NCI-H510A treated with DMSO at 0.1 percent for 48 hours (cell line): ENCODE measurements at places on chromosomes 2 and 18.

DNA sequence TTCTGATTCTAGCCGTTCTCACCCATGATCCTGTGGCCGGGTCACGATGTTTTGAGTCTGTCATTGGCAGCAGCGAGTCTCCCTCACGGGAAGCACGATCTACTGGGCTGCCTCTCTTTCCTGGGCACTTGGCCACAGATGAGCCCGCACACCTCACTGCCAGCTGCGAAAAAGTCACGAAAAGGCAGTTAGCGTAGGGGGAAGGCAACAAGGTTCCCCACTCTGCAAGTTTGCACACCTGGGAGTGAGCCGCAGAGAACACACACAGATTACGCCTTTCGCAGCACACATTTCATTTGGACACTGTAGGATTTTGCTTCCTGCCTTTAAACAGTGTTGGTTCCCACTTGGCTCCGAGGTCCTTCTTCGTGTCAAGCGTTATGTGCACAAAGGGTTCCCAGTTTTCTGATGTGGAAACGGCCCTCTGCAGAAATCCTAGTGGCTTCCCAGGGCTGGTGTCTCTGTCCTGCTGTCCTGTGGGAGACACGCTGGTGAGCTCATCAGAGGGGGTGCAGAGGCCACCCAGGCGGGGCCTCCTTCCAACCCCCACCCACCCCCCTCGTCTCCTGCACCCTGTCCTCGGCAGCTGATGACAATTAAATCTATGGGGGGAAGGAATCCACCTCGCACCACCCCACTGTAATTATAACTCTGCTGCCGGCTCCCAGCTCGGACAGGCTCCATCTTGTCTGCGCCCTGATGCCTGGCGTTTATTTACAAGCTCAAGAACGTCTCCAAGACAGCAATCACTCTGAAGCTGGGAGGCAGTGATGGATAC, 157.3 kb upstream of the SALL3 start:
- DNase-seq = no peak

- peak; percentile 91 for DNase-seq
Observed at GRCh38 chr2:109260886-109261700, 132.1 kb downstream of the SH3RF3 start.

GRCh38 chr2:205564346-205565141, 117.8 kb upstream of the NRP2 start:
- no peak for DNase-seq

DNA sequence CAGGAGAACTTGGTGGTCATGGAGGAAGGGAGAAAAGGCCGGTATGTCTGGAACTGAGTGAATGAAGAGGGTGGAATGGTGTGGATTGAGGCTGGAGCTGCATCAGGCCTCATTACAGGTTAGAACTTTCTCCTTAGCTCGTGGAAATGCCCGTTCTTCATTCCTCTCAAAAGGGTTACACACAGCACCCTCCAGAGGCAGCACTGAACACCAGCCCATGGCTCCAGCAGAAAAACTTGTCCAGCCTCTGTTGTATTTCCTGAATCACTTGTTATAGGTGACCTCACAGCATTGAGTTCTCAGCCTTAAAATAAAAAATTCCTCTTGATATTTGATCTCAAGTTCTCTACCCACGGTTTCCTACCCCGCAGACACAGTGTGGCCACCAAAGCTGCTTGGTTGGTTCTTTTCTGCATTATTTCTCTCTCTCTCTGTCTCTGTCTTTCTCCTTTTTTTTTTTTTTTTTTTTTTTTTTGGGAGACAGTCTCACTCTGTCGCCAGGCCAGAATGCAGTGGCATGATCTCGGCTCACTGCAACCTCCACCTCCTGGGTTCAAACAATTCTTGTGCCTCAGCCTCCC, 89.6 kb downstream of the ITGB1BP1 start:
- peak; percentile 77 for DNase-seq

GRCh38 chr2:82636402-82637020, 1822.6 kb downstream of the SUCLG1 start:
- DNase-seq = no peak

DNA sequence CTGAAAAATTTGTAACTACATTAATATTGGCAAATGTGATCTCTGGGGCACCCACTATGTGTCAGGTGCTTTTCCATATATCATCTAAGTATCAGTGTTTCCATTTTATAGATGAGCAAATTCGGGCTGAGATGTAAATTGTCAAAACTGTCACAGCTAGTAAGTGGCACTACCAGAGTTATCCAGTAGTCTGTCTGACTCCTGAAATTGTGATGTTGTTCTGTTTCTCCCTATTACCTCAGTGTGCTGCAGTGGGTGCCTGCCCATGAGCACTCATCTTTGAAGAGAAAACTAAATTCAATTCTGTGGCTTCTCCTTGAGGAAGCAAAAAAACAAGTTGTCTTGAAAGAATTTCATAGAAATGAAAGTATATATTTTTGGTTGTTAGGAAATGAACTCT, 467.4 kb upstream of the FANCL start:
- no peak for DNase-seq

DNA sequence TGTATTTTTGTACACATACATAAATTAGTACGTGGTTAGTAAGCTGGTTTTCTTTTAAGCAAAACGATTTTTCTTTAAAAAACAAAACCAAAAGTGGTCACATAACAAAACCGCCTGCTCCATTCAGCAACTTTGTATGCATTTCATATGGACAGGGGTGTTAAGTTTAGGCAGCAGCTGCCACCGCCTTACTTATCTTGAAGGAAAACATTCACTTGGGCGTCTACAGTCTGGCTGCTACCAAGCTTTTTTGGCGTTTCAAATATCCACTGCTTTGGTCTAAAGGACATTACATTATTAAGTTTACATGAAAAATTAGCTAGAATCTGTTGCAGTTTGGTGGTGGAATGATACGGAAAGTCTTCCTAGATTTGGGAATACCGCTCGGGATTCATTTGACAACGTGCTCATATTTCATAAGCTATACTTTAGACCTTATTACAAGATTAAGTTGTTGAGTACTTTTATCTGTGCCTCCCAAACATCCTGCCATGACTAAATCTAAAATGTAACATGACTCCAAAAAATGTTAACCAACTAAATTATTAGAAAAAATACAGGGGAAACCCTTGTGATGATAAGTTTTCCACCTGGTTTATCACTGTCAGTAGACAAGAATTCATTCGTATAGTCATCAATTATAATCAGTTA, 214.8 kb downstream of the NEDD4L start:
- DNase-seq = no peak

DNA sequence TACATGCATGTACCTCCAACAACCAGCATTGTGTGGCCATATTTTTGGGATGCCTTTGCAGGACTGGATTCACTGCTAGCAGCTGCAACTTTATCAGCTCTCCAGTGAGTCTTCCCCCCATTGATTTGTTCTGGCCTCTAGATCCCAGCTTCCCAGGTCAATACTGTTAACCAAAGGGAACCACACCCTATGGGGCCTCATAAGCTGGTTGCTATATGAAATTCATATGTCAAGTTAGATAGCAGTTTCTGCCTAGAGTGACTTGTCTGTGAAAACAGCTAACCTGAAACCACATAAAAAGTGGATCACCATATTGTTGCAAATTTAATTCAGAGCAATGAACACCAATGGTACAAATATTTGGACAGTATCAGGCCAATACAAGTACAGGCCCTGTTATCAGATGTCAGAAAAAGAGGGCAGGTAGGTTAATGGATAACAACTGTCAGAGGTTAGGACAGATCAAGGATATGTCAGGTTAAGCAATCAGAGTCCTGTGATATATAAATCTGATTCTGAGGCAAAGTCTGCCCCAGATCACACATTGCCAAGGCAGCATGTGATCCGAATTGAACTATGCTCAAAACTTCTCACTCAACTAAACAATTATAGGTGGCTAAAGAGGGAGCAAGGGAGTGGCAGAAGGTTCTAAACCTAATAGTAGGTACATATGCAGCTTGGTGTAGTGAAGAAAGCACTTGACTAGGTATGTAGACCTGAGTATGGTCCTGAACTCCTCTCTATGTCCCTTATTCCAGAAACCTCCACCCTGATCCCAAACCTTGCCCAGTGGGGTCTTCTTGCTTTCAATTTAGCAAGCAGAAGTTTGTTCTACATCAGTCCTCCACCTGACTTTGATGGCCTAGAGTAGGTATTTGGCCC, 310.2 kb upstream of the STON1 start:
- no peak for DNase-seq
